ENCODE measurements at places on chromosomes 1 and 21.

DNA sequence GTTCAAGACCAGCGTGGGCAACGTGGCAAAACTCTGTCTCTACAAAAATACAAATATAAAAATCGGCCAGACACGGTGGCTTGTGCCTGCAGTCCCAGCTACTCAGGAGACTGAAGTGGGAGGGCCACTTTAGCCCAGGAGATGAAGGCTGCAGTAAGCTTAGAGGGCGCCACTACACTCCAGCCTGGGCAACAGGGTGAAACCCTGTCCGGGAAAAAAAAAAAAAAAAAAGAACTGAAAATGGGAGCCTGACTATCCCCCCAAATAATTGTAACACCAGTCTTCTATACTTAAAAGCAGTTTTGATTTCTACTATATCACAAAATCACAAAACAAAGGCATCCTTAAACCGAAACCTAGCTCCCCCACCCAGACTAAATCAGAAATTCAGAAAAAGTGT lies 60.3 kb downstream of the CDC42BPA start:
- DNase-seq: no peak

DNA sequence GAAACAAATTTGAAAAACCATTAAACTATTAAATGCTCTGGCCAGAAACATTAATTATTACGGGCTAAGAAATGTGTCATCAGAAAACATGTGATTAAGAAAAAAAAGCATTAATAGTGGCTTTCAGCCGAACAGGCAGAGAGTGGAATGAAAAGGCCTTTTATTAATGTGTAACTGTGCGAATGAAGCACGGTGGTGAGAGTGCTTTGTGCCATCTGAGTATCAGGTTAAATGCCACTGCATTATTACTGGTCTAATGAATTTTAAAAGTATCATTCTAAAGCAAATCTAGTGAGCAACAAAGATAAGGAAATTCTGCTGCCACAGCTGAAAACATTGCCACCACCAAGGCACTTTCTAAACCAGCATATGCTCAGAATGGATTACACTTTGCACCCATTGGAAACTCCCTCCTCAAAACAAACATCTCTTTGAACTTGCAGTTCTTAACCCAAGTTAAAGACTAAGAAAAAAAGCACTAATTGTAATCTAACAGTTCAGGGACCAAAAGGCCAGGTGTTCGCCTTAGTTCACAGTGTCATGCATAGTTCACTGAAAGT lies 30.0 kb upstream of the SSX2IP start:
- DNase-seq: no peak

GRCh38 chr1:114152508-114153260 lies 985 bp downstream of the SYT6 start:
- no peak for DNase-seq

- DNase-seq: no peak
Observed at GRCh38 chr1:241736387-241736786, 84.3 kb downstream of the WDR64 start.

DNA sequence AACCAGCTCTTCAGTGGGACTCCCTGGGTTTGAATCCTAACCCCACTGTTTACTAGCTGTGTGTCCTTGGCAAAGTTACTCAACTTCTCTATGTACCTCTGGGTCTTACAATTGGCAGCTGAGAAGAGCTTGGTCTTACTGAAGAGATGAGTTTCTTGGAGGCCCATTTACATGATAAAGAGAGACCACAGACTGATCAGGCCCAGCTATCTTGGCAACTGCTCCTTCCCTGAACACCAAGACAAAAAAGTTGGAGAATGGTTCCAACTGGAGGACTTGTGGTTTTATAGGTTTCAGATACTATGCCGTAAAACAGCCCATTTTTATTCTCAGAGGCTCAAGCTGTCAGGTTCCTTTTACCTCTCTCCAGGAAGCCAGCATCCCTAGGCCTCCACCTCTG lies 24.8 kb upstream of the CNIH3 start:
- DNase-seq: no peak

GRCh38 chr1:224737353-224737727 lies 121.2 kb downstream of the CNIH3 start:
- no peak for DNase-seq

- no peak for DNase-seq
Observed at GRCh38 chr1:112251766-112252506, 144.1 kb upstream of the CTTNBP2NL start.

- DNase-seq: no peak
Observed at GRCh38 chr1:61337981-61338848, 255.9 kb downstream of the NFIA start.

DNA sequence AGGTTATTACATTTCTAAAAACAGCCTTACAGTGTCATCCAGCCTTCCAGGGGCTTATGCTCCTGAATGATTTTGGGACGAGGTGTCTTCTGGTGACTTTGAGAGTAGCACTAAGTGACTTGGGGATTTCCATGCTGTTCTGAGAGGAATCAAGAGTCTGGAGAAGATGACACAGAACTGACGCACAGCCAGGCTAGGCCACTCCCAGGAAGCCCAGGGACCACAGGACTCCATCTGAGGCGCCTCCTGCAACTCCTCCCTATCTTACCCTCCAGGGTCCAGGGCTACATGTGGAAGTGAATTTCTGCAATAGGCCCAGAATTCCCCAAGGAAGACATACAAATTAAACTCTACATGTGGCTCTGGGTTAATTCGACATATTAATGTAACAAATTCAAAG lies 92.5 kb downstream of the SLC25A24 start:
- DNase-seq: no peak

DNA sequence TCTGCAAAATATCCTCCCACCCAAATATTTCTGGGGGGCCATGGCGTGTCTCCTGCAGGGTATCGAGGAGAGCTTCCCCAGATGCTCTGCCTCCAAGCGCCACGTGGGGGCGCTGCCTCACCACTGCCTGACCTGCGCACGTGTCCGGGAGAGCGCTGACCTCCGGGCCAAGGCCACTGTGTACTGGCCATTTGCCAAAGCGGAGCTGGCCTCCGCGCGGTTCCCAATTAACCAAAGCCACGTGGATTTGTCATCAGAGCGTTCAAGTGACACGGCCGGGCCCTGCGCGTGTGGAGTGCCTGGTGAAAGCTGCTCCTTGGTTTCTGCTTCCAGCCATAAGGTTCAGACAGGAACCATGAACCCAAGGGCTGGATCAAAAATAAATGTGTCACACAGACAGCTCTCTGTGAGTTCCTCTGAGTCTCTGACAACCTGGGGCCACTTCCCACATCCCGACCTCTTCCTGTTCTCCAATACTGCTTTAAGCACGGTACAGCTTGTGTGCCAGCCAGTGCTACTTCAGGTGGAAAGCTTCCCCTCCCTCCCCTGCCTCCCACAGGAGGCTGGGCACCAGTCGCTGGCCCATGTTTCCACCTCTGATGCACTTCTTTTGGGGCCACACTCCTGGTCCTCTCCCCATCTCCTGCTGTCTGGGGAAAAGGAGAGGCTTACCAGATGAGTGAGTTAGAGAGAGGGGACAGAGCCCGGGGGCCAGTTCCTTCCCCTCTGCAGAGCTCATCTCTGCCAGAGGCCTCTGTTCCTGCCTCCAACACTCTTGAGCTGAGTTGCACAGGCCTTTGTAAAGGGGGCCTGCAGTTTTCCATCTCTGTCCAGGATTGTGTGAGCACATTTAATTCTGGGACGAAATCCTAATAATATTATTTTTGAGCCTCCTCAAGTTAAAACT lies 26.1 kb downstream of the ZP4 start:
- DNase-seq: no peak

GRCh38 chr1:24386241-24386640 lies 27.3 kb downstream of the STPG1 start:
- DNase-seq: no peak

DNA sequence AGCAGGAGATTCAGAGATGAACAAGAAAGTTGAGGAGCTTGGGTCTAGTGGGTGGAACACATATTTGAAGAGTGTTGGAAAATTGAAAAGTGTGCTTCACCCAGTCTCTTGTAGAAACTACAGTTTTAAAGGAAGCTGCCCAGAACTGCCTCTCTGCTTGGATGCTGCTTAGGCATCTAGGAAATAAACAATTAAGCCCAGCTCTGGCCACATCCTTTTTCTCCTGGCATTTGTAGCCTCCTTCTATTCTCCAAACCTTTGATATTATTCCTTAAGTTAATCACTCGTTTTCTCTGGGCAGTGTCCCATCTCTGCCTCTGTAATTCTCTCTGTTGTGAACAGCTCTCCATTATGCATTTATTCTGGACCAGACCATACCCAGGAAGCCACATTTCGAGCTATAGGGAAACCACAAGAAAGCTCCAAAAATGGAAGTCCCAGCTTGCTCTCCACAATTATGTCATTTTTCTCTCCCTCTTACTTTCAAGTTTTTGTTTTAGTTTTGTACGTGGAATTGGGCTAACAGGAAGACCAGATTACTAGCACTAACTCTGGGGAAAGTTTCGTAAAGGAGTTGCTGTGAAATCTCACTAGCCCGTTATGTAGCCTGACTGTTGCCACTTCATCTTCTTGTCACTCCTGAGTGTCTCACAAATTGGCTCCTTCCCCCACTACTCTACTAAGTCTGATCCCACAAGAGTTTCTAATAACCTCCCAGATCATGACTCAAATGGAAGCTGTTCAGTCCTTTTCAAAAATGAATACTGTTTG lies 102.2 kb downstream of the NTMT2 start:
- no peak for DNase-seq

DNA sequence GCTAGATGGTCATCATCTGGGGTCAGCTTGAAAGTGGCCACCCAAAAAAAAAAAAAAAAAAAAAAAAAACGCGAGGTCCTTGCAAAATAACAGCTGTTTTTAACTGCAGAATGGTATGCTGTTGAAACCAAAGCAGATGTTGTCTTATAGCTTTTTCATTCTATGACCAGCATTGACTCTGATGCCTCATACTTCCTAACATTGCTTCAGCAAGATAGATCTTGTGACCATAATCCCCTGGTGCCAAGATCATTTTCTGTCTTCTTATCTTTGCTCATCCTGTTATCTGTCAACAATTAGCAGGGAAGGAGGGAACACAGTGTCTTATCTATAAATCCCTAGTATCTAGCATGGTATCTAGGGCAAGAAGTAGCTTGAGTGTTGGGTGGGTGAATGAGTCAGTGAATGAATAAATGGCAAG lies 181.5 kb downstream of the PLPP3 start:
- DNase-seq: no peak

GRCh38 chr21:27694667-27695066 lies 727.8 kb upstream of the ADAMTS5 start:
- DNase-seq: no peak

- no peak for DNase-seq
Observed at GRCh38 chr1:222829868-222830267, 15.0 kb downstream of the DISP1 start.

- no peak for DNase-seq
Observed at GRCh38 chr1:45804669-45804969, 1.2 kb downstream of the MAST2 start.

DNA sequence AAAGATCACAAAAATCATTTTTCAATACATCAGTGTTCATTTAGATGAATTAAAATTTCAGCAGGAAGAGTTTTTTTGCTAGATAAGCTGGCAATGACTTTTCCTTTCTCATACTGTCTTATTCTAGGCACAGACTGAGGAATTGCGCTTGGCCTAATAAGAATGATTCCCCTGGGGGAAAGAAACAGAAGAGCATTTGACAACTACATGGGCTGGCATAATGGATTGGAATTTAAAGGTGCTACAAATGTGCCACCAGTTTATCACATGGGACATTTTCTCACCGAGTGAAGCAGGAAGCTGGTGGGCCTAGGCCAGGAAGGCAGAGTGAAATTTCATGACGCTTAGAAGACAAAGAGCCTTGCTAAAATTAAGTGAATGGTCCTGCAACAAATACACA lies 39.3 kb downstream of the CDKN2C start:
- DNase-seq: no peak

Measured in stimulated activated CD8-positive, alpha-beta memory T cell treated with anti-CD3 and anti-CD28 coated beads, Interleukin-2, amount 100 ng/mL, for 1 hour (primary cell).